ENCODE measurements at places on chromosomes 16 and 17.

GRCh38 chr16:7335991-7336634 lies 3.5 kb downstream of the RBFOX1 start:
- DNase-seq = no peak

DNA sequence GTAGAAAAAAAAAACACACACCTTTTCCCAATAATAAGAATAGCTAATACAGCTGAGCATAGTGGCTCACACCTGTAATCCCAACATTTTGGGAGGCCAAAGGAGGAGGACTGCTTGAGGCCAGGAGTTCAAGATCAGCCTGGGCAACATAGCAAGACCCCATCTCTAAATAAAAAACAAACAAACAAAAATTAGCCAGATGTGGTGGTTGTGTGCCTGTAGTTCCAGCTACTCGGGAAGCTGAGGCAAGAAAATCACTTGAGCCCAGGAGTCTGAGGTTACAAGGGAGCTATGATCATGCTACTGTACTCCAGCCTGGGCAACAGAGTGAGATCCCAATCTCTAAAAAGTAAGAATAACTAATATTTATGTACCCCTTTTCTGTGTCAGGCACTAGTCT lies 42.8 kb upstream of the GFOD2 start:
- DNase-seq = no peak

GRCh38 chr17:49969795-49970389 lies 902 bp downstream of the DLX4 start:
- no peak for DNase-seq

DNA sequence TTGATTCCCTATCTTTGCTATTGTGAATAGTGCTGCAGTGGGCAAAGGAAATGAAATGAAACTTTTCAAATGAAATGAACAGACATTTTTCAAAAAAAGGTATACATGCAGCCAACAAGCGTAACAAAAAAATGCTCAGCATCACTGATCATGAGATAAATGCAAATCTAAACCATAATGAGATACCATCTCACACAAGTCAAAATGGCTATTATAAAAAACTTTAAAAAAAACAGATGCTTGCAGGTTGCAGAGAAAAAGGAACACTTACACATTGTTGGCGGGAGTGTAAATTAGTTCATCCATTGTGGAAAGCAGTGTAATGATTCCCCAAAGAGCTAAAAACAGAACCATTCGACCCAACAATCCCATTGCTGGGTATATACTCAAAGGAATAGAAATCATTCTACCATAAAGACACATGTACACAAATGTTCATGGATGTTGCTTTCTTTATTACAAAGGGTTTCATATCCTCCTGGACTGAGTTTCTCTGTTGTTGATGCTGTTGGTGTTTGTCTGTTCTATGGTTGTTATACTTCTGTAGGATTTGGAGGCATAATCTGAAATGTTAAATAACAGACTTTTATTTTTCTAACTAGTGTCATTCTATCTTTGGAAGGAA lies 99.3 kb upstream of the SOX9 start:
- DNase-seq = no peak

DNA sequence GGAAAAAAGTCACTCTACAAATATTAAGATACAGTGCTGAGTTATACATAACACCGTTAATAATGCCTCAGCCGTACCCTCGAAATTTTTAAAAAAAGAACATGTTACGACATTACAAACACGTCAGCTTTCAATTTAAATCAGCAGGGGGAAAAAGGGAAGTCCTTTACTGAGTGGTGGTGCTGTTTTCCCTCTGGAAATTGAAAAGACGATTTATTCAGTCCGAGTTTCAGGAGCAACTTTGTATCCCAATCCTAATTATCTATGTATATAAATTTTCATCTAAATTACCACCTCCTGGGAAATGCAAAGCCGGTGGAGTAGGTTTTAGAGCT lies 1.3 kb downstream of the NETO2 start:
- no peak for DNase-seq

- no peak for DNase-seq
Measured at GRCh38 chr16:20850981-20851380, 44.7 kb downstream of the REXO5 start.

- DNase-seq = no peak
Measured at GRCh38 chr16:10485698-10486382, 94.6 kb downstream of the EMP2 start.

GRCh38 chr17:77429969-77430752 lies 289.4 kb downstream of the SEC14L1 start:
- DNase-seq = peak; percentile 92

DNA sequence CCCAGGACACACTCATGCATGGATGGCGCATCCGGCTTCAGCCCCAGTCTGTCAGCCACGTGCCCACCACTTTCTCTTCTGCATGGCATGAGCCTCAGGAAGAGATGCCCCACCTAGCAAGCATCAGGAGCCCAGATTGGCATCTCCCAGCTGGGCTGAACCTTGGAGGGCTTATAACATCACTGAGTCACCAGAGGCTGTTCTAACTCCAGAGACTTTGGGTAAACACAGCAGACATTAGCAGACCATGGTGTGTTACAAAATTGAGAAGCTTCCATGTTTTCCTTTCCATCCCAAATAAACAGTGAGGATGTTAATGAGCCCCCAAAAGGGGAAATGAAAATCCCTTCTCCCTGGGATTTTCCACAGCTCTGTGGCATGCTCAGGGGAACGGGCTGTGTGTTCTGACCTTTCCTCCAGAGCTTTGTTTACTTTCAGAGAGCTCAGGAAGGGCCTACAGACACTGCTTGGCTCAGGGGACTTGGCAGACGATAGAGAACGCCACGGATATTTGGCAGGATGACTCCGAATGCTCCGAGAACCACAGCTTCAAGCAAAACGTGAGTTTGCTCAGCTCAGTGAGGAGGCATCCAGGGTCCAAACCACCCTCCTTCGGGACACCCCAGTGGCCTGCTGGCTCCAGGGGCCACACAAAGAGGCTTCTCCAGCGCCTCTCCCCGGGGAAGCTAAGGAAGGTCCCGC lies 16.5 kb downstream of the GLP2R start:
- DNase-seq = no peak

DNA sequence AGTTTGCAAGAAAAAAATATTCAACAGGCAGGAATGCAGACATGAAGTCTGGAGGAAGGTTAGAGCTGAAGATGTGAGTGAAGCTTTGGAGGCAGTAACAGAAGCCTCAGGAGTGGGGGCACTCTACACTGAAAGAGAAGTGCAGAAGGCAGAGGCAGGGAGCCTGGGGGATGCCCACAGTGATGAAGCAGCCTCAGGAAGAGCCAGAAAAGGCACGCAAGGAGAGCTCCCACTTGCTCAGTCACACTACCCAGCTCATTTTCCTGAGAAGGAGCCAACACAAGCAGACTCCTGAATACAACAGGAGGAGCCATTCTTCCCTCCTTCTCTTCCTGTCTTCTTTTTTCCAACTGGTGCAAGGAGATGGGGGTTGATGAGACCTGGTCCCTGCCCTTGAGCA lies 45.1 kb upstream of the DNAH9 start:
- DNase-seq = no peak

DNA sequence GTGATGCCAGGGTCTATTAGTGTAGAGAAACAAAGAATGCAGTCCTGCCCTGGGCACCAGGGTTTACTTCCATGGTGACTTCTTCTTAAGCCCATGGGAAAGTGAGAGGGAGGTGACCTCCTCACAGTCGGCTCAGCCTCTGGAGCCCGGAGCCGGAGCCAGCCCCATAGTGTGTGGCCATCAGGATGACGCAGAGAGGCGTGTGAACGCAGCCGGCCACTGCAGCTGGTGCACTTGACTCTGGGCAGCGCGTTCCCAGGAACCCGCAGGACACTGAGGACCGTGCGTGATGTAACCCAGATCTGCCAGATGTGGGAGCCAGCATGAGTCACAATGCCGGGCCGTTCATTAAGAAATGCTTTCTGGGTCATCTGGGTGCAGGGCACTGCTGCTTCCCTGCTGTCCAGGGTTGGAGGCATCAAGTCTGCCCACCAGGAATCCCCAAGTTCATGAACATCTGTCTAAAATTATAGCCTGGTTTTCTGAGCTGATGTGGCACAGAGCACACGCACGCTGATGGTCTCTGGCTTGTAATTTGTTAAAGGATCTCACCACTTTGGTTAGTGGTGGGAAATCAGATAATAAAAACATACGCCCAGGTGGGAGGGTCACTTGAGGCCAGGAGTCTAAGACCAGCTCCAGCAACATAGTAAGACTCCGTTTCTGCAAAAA lies 114.1 kb downstream of the PITPNC1 start:
- DNase-seq = no peak

- no peak for DNase-seq
Measured at GRCh38 chr17:4329838-4330237, 36.6 kb downstream of the UBE2G1 start.

GRCh38 chr16:6932871-6933385 lies 399.7 kb upstream of the RBFOX1 start:
- DNase-seq = no peak

DNA sequence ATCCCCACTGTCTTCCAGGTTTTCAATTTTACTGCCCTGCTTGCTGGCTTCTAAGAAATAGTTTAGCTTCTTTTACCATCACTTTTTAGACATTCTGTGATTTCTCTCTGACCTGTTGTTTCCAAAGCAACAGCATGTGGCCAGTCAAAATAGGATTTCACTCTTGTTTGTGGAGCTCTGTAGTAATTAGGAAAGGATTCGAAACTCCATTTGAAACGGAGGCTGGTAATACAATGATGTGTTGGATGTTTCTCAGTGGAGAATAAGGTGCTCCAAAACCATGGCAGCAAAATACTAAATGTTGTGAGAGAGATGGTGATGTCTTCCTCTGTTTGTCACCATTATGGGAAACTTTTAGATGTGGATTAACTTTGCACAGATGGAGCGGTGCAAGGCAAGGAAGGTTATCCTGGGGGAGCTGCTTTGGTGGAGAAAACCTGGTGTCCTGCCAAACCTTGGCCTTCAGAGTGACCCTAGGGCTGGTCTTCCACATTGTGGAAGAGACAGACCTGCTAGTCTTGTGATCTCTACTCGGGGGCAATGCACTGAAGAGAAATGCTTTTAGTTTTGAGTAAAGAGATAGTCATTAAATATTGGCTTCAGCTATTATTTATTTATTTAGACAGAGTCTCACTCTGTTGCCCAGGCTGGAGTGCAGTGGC lies 79.4 kb downstream of the PRKCA start:
- no peak for DNase-seq

DNA sequence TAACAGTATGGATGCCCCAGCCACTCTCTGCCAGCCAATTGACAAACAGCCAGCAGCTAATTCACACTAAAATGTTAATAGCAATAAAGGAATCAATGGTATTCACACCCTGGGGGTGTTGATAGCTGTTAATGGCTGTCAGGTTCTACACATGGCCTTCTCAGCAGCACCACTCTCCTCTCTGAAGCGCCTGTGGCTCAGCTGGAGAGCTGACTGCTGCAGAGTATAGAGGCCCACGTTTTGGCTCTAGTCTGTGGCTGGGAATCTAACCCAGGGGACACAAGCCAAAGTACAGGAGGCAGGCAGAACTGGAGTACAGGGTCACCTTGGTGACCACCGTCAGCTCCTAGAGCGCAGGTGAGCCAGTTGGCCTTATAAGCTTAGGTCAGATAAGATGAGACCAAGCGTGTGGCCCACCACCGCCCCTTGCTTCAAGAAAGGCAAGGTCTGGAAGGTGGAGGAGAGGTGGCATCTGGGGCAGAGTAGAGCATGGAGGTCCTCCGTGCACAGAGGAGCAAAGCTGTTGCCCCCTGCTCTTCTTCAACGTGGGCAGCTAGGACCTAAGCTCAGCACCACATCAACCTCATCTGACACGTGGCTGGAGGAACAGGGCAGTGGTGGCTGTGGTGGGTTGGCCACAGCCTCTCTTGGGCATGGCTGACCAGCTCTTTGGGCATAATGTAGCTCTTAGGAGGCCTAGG lies 25.4 kb downstream of the CCR7 start:
- DNase-seq = no peak

GRCh38 chr17:3965118-3965800 lies 1.0 kb upstream of the ATP2A3 start:
- DNase-seq = peak; percentile 76

GRCh38 chr16:85492295-85492864 lies 120.7 kb upstream of the GSE1 start:
- no peak for DNase-seq

DNA sequence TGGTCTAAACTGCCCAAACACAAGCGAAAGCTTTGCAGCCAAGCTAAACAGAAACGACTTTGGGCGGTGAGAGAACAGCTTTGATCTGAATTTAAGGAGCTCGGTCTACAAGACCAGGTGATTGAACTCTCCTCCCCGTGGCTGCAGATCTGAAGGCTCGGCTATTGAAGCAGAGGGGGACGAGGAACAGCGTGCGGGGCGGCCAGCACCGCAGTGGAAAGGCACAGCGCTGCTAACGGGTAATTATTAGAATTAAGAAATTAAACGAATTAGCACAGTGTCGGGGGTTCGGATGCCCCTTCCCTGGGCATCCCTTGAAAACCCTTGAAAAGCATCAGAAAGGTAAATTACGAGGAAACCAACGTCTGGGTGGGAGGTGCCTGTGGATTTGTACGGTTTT lies 431 bp downstream of the TEKT3 start:
- DNase-seq = no peak

- DNase-seq = no peak
Measured at GRCh38 chr17:230395-230770, 48.9 kb upstream of the DOC2B start.

- no peak for DNase-seq
Measured at GRCh38 chr17:75398279-75398678, 7.2 kb downstream of the GRB2 start.

DNA sequence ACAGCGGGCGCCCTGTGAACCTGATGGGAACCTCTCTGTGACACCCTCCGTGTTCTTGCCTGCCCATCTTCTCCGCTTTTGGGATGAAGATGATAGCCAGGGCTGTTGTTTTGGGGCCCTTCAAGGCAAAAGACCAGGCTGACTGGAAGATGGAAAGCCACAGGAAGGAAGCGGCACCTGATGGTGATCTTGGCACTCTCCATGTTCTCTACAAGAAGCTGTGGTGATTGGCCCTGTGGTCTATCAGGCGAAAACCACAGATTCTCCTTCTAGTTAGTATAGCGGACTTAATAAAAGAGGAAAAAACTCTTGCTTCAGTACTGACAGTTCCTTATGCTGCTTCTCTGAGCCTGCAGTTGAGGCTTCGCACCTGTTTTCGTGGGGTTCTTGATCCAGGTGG lies 10.5 kb downstream of the CDK5RAP3 start:
- no peak for DNase-seq

- peak; percentile 71 for DNase-seq
Measured at GRCh38 chr16:78235168-78235800, 135.8 kb downstream of the WWOX start.

DNA sequence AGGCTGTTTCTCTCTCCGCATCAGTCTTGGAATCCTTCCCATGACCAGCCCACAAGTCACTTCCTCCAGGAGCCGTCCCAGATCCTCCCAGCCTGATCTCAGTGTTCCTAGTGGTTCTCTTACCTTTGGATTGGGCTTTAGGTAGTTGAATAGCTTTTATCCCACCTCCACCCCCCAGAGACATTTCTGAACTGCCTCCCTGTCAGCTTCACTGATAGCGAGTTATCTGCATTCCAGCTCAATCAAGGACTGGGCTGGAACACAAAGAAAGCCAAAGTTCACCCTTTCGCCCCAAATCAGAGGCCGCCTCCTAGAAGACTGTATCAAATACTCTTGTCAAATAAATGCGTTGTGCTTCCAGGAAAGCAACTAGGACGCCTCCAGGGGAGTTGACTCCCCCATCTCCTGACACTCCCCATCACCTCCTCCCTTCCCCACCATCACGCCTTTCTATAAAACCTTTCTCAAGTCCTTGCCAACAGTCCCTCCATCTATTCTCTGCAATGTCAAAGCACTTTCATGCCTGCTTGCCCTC lies 72.7 kb downstream of the TMEM132E start:
- DNase-seq = no peak
